ENCODE measurements at places on chromosomes 6 and 20. TPM values are rescaled to one million over a fixed set of nuclear protein-coding genes. Genes with fewer than 3 reads are reported as not detected.

DNA sequence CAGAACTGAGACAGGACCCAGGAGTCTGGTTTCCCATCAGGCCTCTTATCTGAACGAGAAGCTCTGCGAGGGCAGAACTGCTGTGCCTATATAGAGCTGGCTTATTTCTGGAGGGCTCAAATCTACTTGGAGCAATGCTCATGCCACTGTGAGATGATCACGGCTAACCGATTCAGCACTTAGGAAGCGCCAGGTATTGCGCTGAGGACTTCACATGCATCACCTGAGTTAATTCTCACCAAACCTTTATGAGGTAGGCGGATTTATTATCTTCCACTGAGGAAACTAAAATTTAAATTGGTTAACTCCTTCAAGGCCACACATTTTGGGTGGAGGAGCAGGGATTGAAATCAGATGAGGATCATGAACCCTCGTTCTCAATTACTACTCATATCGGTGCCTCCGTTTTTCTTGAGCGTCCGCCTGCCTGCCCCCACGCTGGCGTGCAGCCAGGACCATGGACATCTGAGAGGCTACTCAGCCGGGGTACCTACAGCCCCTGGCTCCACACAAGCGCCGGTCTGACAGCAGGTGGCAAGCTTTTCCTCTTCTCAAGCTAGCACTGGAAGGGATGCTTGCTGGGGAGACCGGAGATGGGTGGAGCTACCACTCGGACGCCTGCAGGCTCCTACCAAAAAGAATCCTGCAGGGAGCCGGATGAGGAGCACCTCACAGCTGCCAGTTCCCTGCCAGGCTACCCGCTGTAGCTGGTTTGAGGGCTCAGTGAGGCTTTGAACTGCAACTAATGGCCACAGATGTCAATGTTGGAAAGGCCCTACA, 1.0 kb upstream of the PCIF1 start:
- H3K36me3 ChIP-seq, result no peaks in the 10 kb centered on the region
- peak overlapping the region; percentile 100 for H3K27ac ChIP-seq
- peak overlapping the region; percentile 71 for H3K4me3 ChIP-seq
- no peaks in the 10 kb centered on the region for H3K27me3 ChIP-seq
- H3K4me1 ChIP-seq, result no peaks in the 10 kb centered on the region
- peak; percentile 81 for DNase-seq

- no peak overlapping the region for H3K27ac ChIP-seq
- no peaks in the 10 kb centered on the region for H3K36me3 ChIP-seq
- H3K27me3 ChIP-seq, result no peaks in the 10 kb centered on the region
- no peak overlapping the region for H3K4me3 ChIP-seq
Observed at GRCh38 chr6:139529420-139529819, 155.0 kb upstream of the CITED2 start.

GRCh38 chr6:42400886-42401612, 50.7 kb downstream of the TRERF1 start:
- no peaks in the 10 kb centered on the region for H3K27me3 ChIP-seq
- DNase-seq, result no peak
- H3K27ac ChIP-seq, result no peak overlapping the region
- H3K36me3 ChIP-seq, result no peaks in the 10 kb centered on the region
- H3K4me1 ChIP-seq, result no peaks in the 10 kb centered on the region
- H3K4me3 ChIP-seq, result no peak overlapping the region

Gene SLC18B1
- total RNA-seq, result 1.7 TPM

GRCh38 chr20:34573541-34574300, 15.2 kb downstream of the MAP1LC3A start:
- no peak overlapping the region for H3K27ac ChIP-seq
- no peak overlapping the region for H3K4me3 ChIP-seq
- peaks cover 56% of the 10 kb centered on the region for H3K36me3 ChIP-seq
- no peaks in the 10 kb centered on the region for H3K27me3 ChIP-seq
- H3K4me1 ChIP-seq, result peaks cover 11% of the 10 kb centered on the region
- no peak for DNase-seq

DNA sequence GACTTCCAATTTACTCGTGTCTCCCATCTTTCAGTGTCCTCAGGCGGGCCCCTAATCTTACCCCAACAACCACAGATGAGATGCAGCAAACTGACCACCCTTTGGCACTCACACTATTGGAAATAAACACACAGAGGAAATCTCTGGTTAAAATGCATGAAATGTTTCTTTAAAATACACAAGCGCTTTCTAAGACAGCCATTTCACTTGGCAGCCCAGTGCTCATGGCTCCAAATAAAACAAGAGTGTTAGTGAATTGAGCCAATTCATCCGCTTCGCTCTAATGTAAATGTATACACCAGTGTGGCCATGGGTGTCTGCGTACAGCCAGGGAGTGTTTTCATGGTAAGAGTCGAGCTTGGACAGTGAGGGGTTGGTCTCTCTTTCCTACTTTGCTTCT, 282.9 kb downstream of the CLIC5 start:
- DNase-seq, result no peak
- H3K27me3 ChIP-seq, result no peaks in the 10 kb centered on the region
- no peak overlapping the region for H3K27ac ChIP-seq
- H3K4me1 ChIP-seq, result no peaks in the 10 kb centered on the region

DNA sequence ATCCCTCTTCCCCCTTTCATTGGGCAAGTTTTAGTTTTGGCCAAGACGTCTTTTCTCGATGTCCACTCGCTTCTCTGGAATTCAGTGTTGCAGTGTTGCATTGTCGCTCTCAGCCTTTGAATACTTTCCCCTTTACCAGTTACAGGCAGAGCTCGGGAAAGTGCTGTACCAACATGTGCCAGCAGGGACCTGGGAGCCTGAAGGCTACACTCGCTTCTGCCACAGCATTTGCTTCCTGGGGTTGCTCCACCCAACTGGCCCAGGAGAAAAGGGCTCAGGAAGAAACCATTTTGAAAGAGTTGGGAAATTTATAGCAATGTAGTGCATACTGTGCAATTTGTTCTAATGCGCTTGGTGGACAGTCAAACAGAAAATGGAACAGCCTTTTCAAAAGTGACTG, 78.6 kb downstream of the LINC00237 start:
- DNase-seq, result no peak
- no peak overlapping the region for H3K4me3 ChIP-seq
- no peaks in the 10 kb centered on the region for H3K36me3 ChIP-seq
- H3K27me3 ChIP-seq, result peaks cover 35% of the 10 kb centered on the region
- no peak overlapping the region for H3K27ac ChIP-seq

DNA sequence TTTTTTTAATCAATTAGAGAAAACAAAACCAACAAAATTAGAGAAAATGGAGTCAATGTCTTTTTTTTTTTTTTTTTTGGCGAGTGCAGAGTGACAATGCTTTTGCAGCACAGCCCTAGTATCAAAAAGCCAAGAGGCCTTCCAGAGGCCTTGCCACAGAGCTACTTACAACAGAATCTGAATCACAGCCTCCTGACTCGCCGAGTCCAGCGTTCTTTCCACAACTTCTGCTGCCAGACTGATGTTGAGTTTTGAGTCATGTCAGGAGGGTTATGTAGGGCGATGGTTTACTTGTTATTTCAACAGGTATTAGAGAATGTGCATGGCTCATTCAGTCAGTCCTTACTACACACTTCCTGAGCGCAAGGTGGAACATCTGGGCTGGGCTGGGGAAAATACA, 88.6 kb downstream of the FNDC1 start:
- H3K27ac ChIP-seq, result no peak overlapping the region
- no peak for DNase-seq
- H3K4me3 ChIP-seq, result no peak overlapping the region
- H3K4me1 ChIP-seq, result peaks cover 4% of the 10 kb centered on the region

GRCh38 chr6:105824732-105825131, 261.4 kb upstream of the PRDM1 start:
- no peak overlapping the region for H3K27ac ChIP-seq
- H3K27me3 ChIP-seq, result no peaks in the 10 kb centered on the region
- no peaks in the 10 kb centered on the region for H3K4me1 ChIP-seq

- H3K4me1 ChIP-seq, result peaks cover 35% of the 10 kb centered on the region
- peak overlapping the region; percentile 59 for H3K4me3 ChIP-seq
- no peak overlapping the region for H3K27ac ChIP-seq
- peaks cover 9% of the 10 kb centered on the region for H3K36me3 ChIP-seq
- no peak for DNase-seq
- H3K27me3 ChIP-seq, result peaks cover 57% of the 10 kb centered on the region
Observed at GRCh38 chr6:136920216-136920615, 1.9 kb upstream of the SLC35D3 start.

DNA sequence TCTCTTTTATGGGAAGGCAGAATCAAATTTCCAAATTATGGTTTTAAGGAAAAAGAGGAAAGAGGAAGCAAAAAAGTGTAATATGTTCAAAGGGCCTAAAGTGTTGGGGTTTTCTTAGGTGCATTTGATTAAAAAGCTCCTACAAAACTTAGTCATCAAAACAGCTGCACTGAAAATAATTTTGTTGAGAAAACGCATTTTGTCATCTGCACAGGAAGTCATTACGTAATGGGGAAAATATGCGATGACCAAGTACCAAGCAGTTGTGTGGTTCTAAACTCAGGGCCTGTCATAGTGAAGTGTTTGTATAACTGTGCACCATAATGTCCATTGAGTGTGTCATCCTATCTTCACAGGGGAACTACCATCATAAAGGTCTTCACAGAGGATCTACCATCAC, 15.6 kb downstream of the HAO1 start:
- H3K36me3 ChIP-seq, result no peaks in the 10 kb centered on the region
- peaks cover 14% of the 10 kb centered on the region for H3K4me1 ChIP-seq
- H3K4me3 ChIP-seq, result no peak overlapping the region
- no peak for DNase-seq
- H3K27ac ChIP-seq, result no peak overlapping the region
- no peaks in the 10 kb centered on the region for H3K27me3 ChIP-seq

GRCh38 chr6:81194374-81194773, 558.1 kb downstream of the TENT5A start:
- H3K4me1 ChIP-seq, result no peaks in the 10 kb centered on the region
- H3K27ac ChIP-seq, result no peak overlapping the region
- no peaks in the 10 kb centered on the region for H3K36me3 ChIP-seq
- no peaks in the 10 kb centered on the region for H3K27me3 ChIP-seq
- no peak for DNase-seq

Gene GGTLC1
- not detected for total RNA-seq

Gene LINC00237
- not detected for total RNA-seq

- DNase-seq, result no peak
- H3K27me3 ChIP-seq, result no peaks in the 10 kb centered on the region
- H3K27ac ChIP-seq, result no peak overlapping the region
- no peaks in the 10 kb centered on the region for H3K36me3 ChIP-seq
Observed at GRCh38 chr6:121540210-121540609, 104.8 kb downstream of the GJA1 start.

DNA sequence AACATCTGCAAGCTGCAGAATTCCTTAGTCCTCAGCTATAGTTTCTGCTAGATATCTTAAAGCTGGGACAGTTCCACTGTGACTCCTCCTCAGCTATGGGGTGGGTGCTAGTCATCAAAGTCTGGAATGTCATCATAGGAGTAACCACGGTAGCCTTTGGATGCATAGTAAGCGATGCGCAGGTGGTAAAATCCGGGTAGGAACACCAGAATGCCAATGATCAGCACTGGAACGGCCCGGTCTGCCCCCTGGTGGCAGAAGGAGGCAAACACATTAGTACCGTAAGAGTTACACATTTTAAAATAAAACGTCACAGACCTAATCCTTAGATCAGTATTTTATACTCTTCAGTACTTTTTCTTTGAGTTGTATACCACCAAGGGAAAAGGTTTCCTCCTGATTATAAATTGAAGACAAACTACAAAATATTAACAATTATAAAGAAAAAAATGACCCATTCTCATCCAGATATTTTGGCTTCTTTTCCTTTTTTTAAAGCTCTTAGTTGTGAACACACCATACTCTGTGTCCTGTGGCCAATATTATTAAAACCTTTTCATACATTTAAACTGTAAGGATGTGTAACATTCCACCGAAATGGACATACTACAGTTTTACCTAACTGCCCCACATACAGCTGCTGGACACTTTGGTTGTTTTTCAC, 18.9 kb downstream of the PCNA start:
- no peak overlapping the region for H3K27ac ChIP-seq
- H3K4me3 ChIP-seq, result no peak overlapping the region
- peak; percentile 72 for DNase-seq
- no peaks in the 10 kb centered on the region for H3K4me1 ChIP-seq
- no peaks in the 10 kb centered on the region for H3K36me3 ChIP-seq

GRCh38 chr6:138811866-138812265, 16.0 kb downstream of the ECT2L start:
- H3K27me3 ChIP-seq, result no peaks in the 10 kb centered on the region
- no peak for DNase-seq
- H3K4me3 ChIP-seq, result no peak overlapping the region
- no peaks in the 10 kb centered on the region for H3K4me1 ChIP-seq
- H3K27ac ChIP-seq, result no peak overlapping the region
- no peaks in the 10 kb centered on the region for H3K36me3 ChIP-seq
